ENCODE measurements at places on chromosomes 1 and 21. TPM values are rescaled to one million over a fixed set of nuclear protein-coding genes. Genes with fewer than 3 reads are reported as not detected.

The DISP3 gene
- total RNA-seq, result 11.1 TPM

GRCh38 chr1:186878356-186878755 is 49.6 kb downstream of the PLA2G4A start:
- no peak for DNase-seq
- peaks cover 22% of the 10 kb centered on the region for H3K4me1 ChIP-seq
- H3K36me3 ChIP-seq, result no peaks in the 10 kb centered on the region
- H3K27me3 ChIP-seq, result no peaks in the 10 kb centered on the region
- H3K27ac ChIP-seq, result no peak overlapping the region
- H3K4me3 ChIP-seq, result no peak overlapping the region

DNA sequence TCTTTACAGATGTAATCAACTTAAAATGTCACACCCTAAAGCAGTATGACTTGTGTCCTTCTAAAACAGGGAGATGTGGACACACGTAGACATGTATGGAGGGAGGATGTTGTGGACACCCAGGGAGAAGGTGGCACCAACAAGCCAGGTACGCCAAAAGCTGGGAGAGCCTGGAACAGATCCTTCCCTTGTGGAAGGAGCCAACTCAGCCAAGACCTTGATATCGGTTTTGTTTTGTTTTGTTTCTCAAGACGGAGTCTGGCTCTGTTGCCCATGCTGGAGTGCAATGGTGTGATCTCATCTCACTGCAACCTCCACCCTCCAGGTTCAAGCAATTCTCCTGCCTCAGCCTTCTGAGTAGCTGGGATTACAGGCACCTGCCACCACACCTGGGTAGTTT is 45.6 kb downstream of the CHAF1B start:
- no peak overlapping the region for H3K27ac ChIP-seq
- no peaks in the 10 kb centered on the region for H3K27me3 ChIP-seq
- no peaks in the 10 kb centered on the region for H3K36me3 ChIP-seq

GRCh38 chr1:200364831-200365230 is 45.0 kb downstream of the ZNF281 start:
- DNase-seq, result peak; percentile 89
- H3K4me1 ChIP-seq, result peaks cover 62% of the 10 kb centered on the region
- H3K4me3 ChIP-seq, result peak overlapping the region; percentile 25
- H3K27ac ChIP-seq, result peak overlapping the region; percentile 97
